ENCODE measurements at places on chromosomes 12 and 14.

DNA sequence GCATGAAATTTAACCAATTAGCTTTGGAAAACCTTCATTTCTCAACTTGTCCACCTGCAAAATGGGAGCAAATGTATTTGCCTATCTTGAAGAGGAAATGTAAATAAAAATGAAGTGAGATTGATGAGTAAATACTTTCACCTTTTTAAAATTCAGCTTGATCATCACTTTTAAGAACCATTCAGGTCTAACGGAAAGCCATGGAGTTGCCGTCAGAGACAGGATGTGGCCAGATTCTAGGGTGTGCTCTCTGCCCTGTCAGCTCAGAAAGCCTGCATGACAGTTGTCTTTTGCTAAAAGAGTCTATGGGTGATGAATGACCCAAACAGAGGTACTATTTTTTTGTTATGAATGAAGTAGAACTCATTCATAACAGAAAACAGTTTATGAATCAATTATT is 104.3 kb upstream of the SLC35F4 start:
- DNase-seq, result no peak

- no peak for DNase-seq
Observed at GRCh38 chr14:24975393-24975792, 74.6 kb downstream of the STXBP6 start.

- peak; percentile 1 for DNase-seq
Observed at GRCh38 chr12:109393437-109394345, 46.0 kb downstream of the MYO1H start.

DNA sequence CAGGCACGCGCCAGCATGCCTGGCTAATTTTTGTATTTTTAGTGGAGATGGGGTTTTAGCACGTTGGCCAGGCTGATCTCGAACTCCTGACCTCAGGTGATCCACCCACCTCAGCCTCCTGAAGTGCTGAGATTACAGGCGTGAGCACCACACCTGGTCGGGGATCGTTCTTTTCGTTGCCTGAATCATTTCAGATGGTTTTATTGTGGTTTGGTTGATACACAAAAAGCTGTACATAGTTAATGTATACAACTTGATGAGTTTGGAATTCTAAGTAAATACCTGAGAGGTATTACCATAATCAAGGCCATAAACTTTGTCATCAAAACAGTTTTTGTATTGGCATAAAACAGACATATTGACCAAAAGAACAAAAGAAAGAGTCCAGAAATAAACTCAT is 63.3 kb downstream of the RIC8B start:
- DNase-seq, result no peak

GRCh38 chr14:41607966-41608663 is 1.4 kb downstream of the LRFN5 start:
- no peak for DNase-seq

- DNase-seq, result no peak
Observed at GRCh38 chr12:16562435-16562834, 43.5 kb downstream of the LMO3 start.

GRCh38 chr12:103547929-103548328 is 39.1 kb upstream of the STAB2 start:
- no peak for DNase-seq

GRCh38 chr12:19129122-19129485 is 429 bp upstream of the PLEKHA5 start:
- DNase-seq, result no peak

DNA sequence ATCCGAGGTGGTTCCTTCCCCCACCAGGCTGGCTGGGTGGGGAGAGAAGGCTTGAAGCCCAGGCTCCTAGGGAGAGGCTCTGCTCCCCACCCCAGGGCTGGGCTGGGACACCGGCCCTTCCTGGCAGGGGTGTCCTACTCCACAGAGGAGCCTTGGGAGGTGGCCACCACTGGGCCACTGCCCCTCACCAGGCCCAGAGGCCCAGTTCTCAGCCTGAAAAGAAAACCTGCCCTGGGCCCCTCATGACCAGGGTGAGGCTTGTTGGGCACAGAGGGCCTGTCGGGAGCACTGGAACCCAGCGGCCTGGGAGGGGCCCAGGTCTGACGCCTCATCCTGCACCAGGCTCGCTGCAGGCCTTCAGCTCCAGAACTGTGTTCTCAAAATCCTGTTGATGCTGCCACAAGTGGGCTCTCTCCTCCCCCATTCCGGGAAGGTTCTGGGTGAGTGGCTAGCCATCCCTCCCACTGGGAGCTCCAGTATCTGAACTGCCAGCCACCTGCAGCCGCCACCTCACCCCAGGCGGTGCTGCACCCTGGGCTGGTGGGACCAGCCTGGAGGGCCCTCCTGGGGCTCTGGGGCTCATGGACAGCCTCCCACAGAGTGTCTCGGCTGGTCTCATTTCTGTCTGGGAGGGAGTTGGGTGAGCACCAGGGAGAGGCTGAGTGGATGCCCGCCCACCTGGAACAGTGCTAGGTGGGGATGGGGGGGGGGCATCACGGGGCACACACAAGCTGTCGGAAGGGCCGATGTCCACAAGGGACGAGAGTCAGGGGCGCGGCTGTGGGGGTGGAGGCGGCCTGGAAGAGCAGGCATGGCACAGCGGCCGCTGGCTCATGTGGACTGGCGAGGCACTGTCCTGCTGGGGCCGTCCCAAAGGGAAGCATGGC is 11.8 kb downstream of the BAG5 start:
- DNase-seq, result no peak

- DNase-seq, result no peak
Observed at GRCh38 chr12:50650285-50650684, 113.6 kb upstream of the ATF1 start.

- no peak for DNase-seq
Observed at GRCh38 chr12:3020850-3021435, 56.2 kb upstream of the TSPAN9 start.

DNA sequence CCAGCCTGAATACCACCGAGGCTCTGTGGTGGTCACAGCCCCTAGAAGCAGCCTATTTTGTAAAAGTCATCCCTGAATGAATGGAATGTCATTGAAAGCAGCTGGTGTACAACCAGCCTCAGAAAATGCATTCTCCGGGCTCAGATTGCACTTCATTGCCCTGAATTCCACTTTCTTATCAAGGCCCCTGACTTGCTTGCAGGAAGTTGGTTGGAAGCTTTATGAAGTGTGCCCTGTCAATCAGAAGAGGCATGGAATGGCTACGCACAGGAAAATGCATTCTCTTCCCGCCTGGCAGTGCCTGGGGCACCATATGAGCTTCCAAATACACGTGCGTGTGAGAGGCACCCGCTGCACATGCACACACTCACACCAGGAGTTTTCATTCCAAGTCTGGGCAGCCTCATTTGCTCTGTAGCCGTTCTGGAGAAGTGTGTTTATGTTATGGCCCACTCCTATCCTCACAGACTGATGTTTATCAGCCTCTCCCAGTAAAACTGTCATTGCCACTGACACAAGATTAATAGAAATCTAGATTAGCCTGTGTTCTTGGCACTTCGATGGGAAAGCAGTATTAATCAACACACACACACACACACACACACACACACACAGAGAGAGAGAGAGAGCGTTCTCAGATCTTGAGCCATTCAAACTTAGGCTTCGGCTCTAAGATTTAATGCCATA is 63.9 kb downstream of the NUAK1 start:
- DNase-seq, result no peak

- DNase-seq, result no peak
Observed at GRCh38 chr14:59870277-59871165, at the start of gene RTN1. TSS of gene RTN1 (minus strand) at chr14:59870776. CDS start at chr14:59870630, 146 bp downstream.

- DNase-seq, result no peak
Observed at GRCh38 chr14:54591866-54592265, 24.9 kb downstream of the SAMD4A start.

- no peak for DNase-seq
Observed at GRCh38 chr12:88399811-88400210, 180.5 kb downstream of the KITLG start.

GRCh38 chr14:101017209-101017608 is 113.7 kb upstream of the RTL1 start:
- DNase-seq, result no peak

- DNase-seq, result peak; percentile 9
Observed at GRCh38 chr14:71855399-71856036, 76.7 kb upstream of the RGS6 start.

GRCh38 chr14:93994919-93995682 is 2.0 kb upstream of the CCDC197 start:
- no peak for DNase-seq

DNA sequence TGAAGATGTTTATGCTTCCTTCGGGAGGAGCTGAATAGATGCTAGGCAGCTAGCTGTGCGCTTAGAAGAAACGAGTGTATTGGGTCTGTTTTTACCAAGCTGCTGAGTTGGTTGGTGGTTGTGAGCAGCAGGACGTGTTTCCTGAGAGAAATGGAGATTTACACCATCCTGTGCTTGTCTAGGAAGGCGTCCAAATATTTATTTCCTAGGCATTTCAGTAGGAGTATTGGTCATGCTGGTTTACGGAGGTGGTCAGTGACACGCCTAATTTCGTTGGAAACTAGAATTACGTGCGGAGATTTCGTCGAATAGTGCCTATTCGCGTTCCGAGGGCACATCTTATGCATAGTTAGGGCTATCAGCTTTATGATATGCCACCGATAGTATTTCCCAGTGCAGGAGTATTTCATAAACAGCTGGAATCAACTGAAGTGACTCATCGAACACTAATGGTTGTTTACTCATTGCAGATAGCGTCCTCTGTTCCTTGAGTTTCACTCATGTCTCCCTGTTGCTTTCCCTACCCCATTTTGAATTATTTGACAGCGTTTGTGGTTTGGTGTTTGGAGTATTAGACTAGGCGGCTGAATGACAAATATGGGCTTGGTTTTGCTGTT is 780 bp downstream of the TBC1D15 start:
- DNase-seq, result no peak

DNA sequence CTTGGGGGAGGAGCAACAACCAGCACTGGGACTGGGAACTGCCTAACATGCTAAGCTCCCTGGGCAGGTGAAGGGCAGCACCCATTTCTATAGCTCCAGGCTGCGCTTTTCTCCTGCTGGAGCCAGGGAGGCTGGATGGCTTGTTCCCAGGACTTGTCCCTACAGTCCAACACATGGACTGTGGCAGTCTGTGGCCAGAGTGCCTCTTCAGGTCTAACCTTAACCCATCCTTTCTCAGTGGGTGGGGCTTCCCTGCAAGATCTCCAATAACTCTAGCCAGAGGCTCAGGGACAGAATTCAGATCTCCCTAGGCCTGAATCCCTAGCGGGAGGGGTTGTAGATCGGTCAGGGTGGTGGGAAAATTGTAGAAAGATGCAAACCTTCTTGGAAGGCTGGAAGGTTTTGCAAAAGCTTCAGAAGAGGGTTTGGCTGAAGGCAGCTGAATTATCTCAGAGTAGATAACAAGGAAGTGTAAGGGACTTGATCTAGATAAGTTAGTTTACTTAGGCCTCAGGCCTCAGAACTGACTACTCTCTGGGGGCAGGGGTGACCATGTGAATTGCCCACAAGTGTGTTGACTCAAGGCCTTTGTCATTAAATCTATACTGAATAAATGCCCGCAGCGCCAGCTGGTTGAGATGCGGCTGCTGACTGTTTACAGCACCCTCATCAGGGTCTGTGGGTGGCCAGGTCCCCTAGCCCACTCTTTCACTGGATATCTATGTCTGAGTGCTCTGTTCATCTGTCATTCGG is 60.7 kb downstream of the SSPN start:
- DNase-seq, result no peak

DNA sequence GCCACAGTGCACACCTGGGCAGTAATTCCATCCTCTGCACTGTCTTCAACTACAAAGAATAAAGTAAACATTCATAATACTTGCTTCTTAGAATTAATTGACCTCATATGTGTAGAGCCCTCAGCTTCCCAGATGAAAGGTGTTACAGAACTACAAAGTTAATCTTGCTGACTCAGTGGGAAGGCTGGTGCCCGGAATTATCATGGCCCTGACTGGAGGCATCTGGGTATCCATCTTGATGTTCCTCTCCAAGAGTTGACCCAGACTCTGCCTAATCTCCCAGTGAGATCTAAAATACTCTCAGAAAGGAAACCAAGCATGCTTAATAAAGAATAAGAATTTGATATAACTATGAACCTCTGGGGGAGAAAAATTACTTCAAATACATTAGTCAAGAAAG is 147.0 kb upstream of the ARID2 start:
- DNase-seq, result no peak

DNA sequence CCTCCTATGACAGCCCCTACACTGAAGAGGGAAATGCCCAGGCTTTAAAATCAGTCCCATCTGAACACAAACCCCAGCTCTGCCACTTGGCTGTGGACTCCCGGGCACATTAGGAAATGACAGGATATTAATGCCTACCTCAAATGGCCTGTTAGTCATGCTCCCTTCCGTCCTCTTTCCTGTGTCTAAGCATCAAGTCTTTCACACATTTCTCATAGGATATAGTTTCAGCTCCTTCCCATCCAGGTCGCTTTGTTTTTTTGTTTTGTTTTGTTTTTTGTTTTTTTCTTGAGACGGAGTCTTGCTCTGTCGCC is 16.1 kb downstream of the PLEK2 start:
- DNase-seq, result no peak

DNA sequence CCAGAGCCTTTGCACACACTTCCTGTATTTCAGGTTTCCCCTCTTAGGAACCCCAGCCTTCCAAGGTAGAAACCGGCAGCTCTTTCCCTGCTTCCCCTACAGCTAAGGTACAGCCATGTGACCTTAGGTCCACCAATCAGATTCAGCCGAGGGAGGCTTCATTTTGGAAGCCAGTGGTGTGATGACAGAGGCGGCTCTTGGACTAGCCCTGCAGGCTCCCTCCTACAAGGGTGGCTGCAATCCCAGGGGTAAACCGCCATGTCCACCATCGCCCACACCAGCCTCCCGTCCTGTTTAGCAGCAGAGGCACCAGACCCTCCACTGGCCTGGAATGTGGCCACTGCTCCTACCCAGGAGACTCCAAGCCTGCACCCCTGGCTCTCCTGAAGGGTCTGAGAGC is 65.6 kb downstream of the SERPINA3 start:
- no peak for DNase-seq

- DNase-seq, result no peak
Observed at GRCh38 chr12:5441497-5442236, 9.8 kb downstream of the NTF3 start.

GRCh38 chr12:115968211-115968610 is 309.3 kb downstream of the MED13L start:
- DNase-seq, result no peak

- DNase-seq, result no peak
Observed at GRCh38 chr14:104682107-104682593, 7.3 kb upstream of the INF2 start.

DNA sequence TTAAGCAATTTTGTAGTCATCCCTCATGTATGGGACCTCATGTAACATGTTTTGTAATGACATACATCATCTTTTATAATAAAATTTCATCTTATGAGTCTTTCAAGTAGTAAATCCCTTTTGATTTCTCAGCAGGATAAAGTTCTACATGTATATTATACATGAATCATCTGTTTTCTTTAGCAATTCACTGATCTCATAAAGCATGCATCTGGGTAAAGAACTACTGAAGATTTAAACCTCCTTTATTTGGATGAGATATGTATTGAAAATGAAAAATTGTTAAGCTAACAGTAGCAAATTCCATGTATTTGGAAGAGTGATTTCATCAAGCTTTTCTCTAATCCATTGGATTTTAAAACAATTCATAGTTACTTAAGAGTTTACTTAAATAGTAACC is 126.9 kb downstream of the KITLG start:
- DNase-seq, result no peak
